ENCODE measurements at places on chromosomes 16 and 17.

DNA sequence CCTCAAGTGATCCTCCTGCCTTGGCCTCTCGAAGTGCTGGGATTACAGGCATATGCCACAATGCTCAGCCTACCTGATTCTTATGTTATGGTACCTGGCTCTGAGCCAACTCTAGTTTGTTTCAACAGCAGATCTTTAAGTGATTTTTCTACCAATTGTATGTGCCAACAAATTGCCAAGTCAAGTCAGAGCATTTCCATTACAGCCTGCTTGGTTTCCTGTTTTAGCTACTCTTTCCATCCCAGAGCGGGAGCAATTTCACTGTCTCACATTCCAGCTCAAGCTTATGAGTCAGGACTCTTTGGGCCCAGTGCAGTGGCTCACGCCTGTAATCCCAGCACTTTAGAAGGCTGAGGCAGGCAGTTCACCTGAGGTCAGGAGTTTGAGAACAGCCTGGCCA is 30.8 kb upstream of the RBBP6 start:
- DNase-seq = peak; percentile 78

- no peak for DNase-seq
Measured at GRCh38 chr17:46038414-46038813, 39.4 kb downstream of the STH start.

DNA sequence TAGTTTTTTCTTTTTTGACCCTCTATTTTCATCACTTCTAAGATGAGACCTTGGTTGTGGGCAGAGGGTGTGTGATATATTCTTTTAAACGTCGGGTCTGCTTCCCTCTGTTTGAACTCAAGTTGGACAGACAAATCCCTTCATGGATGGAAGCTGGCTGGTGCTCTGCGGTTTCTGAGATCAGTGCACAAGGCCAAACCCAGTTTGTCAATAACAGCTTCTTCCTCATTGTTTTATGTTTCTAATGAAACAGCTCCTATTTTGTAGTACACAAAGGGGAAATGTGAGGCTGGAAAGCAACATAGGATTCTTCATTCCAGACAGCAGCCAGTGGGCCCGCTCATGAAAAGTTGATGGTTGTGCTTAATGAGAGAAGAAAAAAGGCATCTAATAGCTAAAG is 159.6 kb downstream of the PRKCA start:
- DNase-seq = no peak

DNA sequence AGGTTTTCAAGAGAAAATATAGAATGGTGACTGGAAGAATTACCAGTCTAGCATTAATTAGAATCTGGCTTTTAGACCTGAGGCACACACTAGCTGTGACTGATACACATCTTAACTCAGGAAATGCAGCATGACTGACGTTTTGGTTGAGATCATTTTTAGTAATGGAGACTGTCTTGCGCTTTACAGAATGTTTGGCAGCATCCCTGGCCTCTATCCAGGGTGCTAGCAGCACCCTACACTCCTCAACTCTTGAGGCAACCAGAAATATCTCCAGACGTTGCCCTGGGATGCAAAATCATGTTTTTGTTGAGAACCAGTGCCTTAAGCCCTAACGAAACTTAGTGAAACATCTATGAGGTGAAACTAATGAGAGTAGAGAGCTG is 109.0 kb downstream of the HS3ST3A1 start:
- DNase-seq = no peak

DNA sequence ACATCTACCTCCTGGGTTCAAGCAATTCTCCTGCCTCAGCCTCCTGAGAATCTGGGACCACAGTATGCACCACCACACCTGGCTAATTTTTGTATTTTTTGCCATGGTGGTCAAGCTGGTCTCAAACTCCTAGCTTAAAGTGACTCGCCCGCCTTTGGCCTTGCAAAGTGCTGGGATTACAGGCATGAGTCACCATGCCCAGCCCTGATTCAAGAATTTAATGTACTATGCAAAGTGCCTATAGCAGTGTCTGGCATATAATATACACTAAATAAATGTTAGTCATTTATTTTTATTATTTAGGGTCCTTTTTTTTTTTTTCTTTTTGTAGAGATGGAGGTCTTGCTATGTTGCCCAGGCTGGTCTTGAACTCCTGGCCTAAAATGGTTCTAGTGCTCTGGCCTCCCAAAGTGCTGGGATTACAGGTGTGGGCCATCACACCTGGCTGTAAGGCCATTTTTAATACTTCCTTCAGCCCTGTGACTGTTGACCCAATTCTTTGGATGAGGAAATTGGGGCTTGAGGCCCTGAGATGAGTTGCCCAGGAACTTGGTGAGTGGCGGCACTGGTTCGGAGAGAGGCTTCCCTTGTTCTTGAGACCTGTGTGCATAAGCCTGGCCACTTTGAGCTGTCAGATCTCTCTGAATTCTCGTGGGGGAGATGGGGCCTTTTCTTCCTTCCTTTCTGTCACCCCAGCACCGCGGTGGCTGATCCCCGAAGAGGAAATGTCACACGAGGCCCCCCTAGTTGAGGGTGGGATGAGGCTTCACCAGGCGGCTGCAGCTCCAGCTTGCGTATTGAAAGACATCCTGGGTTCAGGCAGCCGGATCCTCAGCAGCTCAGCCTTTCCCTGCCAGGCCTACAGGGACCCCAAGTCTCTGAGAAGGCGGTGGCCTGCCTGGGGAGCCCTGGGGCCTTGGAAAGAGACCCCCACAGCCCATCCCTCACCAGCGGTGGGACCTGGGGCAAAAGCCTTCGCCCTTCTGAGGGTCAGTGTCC is 38.7 kb downstream of the LAT start:
- DNase-seq = peak; percentile 49

- peak; percentile 27 for DNase-seq
Measured at GRCh38 chr16:69107316-69107962, 2.0 kb downstream of the HAS3 start.

DNA sequence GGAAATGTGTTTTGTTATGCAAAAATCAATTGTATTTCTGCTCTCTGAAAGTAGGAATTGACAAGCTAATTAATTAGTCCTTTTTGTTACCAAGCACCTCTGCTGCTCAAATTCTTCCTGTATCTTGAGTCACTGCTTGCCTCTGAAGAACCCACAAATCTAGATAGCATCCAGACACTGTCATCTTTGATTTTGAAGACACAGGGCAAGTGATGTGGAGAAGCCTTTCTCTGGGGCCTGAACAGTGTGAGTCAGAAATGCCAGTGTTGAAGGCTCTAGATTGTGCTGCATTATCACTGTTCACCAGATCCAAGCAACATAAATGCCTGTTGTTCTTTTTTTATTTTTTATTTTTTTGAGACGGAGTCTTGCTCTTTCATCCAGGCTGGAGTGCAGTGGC is 10.9 kb upstream of the ST6GALNAC1 start:
- DNase-seq = no peak

- DNase-seq = peak; percentile 85
Measured at GRCh38 chr17:62950067-62950466, 16.0 kb upstream of the TANC2 start.

All from fibroblast of mammary gland (primary cell).